Suppressor macrophage treated with lipopolysaccharide for 1 hour (primary cell): ENCODE measurements at places on chromosomes 1 and 21.

GRCh38 chr1:8646189-8646588 lies 171.3 kb downstream of the RERE start:
- no peak for DNase-seq

- no peak for DNase-seq
Observed at GRCh38 chr1:82153272-82153629, 352.5 kb downstream of the ADGRL2 start.

DNA sequence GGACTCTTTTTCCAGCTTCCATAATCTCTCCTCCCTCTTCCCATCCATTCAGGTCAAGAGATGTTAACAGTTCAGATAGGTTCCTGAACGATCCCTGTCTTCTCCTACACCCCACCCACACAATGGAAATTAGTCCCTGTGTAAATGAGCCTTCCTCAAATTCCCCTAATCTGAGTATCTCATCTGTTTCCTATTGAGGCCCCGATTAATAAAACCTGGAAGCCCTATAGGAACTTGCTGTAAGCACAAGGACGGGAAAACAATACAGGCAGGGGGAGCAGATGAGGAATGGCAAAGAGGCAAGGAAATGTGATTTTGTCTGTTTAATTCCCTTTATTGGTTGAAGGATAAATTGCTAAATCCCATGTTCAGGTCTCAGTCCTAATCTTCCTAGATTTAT lies 7.1 kb upstream of the GPX7 start:
- DNase-seq: no peak

- DNase-seq: no peak
Observed at GRCh38 chr1:223724376-223724775, 12.0 kb downstream of the CAPN2 start.

DNA sequence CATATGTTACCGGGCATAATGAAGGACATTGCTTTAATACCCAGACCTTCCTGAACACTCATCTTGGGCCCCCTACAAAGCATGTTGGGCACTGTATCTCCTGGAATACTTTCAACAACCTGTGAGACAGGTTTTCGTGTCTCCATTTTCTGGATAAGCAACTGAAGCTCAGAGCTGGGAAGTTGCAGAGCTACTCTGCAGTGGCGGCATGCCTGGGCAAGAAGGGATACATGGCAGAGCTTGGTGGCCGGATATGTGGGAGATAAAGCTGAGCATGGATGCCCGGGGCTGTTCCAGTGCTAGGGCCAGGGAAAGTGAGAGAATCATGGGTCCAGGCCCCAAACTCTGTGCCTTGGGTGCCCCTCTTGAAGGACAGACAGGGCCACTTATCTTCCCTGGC lies 71.6 kb upstream of the KCND3 start:
- no peak for DNase-seq

GRCh38 chr1:86430376-86430775 lies 6.4 kb downstream of the CLCA2 start:
- no peak for DNase-seq

GRCh38 chr1:73009311-73009710 lies 727.0 kb upstream of the NEGR1 start:
- DNase-seq: no peak

DNA sequence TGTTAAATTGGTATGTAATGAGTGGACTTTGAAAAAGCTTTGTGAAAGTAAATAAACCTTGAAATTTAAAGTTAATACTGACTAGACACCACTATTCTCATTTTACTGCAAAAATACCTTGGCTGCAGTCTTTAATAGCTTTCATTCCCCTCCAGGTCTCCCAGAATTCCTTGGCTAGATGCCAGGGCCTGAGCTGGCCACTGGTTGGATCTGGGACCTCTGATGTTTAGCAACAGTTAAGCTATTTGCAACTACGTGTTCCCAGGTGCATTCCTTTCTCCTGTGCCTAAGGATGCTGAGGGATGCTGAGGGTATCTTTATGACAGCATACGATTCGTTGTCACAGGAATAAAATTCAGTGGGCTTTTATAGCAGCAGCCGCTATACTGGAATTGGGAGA lies 938.7 kb downstream of the TTLL7 start:
- no peak for DNase-seq

DNA sequence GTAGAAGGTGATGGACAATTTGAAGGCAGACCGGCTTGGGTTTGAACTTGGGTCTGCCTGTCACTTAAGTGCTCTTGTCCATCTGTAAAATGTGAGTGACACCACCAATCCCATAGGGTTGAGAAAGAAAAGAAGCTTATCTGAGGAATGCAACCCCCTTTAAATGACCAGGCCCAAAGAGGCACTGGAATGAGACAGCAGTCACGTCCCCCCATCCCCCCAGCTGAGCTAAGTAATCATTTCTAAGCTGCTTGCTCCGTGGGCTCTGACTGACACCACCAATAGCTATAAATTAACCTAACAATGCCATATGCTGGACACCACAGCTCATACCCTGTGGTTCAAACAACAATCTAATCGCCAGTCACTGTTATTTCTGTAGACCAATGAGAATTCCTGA lies 15.1 kb downstream of the LCA5L start:
- DNase-seq: no peak

- no peak for DNase-seq
Observed at GRCh38 chr1:59288046-59288445, 8.8 kb upstream of the FGGY start.

GRCh38 chr1:101967871-101968270 lies 28.9 kb downstream of the OLFM3 start:
- no peak for DNase-seq

DNA sequence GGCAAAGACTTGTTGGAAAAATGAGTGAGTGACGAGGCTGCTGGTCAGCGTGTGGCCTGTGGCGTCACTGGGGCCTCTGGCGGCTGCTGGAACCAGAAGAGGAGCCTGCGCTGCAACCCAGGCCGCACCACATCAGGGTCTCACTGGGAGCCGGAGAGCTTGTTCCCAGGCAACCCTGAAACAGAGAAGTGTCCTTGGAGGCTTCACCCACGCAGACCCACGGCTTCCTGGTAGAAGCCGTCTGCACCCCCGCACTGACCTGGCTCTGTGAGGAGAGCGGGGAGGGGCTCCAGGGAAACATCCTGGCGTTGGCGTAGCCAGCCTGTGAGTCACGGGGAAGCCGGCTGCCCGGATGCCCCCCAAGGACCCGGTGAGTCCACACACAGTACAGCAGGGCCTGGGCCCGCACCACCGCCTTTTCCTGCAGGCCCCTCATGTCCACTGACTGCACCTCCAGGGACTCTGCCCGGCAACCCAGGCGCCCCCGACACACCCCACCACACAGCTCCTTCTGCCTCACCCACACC lies 57.4 kb downstream of the COL6A1 start:
- DNase-seq: no peak

DNA sequence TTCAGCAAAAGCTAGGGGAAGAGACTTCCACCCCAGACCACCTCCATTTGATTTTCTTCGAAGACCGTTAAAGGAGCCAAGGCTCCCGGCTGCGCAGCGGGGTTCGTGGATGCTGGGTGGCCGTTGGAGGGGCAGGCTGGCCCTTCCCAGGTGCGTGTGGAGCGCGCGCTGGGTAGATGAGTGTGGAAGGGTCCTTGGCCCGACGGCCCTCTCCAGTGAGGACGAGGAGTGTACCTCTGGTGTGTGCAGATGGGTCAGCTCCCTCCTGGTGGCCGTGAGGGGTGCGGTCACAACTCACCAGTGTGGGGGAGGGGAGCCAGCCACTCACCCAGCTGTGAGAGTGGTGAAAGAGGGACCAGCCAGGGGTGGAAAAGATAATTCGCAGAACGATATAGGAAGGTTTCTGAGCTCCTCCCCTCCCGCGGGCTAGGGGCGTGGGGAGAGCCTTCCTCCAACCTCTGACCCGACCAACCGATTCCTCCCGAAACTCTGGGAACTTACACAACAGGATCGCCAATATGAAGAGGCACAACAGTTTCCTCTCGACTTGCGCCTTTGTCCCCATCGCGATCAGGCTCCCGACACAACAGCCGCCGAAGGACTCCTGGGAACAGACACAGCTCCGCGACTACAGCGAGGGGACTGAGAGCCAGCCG lies at the start of gene F11R:
Gene F11R, minus strand, starts transcription at position 644 of the 656 bp plus-strand sequence. Its CDS starts 79 bp downstream, at position 565.
- DNase-seq: peak; percentile 47

DNA sequence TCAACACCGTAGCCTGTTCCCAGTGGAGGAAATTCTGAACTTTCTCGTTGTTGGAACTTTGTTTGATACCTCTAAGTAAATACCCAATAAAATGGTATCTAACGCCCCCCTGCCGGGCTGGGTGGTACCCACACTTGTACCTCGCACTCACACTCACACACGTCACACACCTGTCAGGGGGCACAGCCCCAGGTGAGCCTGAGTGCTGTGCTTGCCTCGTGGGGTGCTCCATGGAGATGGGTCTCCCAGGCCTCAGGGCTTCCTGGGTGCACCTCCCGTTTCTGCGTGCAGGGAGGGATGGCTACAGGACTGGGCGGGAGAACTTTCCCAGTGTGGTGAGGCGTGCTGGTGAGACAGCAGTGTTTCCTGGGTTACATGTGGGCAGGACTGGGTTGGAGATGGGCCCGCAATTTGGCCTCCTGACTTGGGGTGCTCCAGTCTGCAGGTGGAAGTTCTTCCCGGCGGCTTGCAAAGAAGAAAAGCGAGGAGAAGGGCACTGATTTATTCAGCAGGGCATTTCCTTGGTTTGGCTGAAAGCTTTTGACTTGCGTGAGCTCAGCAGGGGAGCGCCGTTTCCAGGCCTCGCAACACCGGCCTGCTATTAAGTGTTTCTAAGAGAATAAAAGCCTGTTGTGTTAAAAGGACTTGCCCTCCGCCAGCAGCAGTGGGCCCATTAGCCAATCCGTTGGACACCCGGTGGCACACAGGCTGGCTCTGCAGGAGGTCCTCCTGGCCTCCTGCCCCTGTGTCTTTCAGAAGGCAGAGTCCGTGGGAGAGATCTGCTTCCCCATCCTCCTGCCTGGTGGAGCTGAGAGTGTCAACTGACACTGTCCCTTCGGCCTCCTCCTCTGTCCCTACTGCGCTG lies 79.7 kb downstream of the KIF26B start:
- DNase-seq: no peak

GRCh38 chr1:76065270-76065669 lies 9.3 kb upstream of the ST6GALNAC3 start:
- no peak for DNase-seq
